ENCODE measurements at places on chromosomes 13 and 19.
A peak's percentile ranks its signal among the peaks of the same experiment; 100 is the strongest.

DNA sequence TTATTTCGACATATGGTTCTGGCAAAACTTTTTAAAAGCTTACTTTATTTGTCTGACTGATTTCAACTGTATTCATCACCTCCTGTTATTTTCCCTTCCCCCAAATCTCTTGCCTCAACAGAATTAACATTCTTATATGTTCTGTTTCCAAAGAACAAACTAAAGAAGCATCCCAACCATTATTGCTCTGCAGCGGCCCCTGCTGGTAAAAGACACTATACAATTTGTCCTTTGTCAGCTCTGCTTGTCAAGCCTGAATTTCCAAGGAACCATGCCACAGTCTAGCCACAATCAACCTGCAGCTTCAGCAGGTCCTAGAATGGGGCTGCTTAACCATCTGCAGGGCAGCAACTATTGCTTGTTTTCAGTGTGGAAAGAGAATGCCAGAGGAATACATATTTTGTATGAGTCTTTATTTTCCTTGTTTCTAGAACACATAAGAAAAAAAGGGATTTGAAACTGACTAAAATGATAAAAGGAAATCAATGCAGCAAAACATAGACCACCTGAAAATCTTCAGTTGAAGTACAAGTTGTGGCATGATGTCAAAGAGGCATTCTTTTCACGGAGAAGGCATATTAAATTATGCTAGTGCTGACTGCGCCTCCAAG is 845.3 kb downstream of the DIAPH3 start:
- DNase-seq = peak; percentile 63

DNA sequence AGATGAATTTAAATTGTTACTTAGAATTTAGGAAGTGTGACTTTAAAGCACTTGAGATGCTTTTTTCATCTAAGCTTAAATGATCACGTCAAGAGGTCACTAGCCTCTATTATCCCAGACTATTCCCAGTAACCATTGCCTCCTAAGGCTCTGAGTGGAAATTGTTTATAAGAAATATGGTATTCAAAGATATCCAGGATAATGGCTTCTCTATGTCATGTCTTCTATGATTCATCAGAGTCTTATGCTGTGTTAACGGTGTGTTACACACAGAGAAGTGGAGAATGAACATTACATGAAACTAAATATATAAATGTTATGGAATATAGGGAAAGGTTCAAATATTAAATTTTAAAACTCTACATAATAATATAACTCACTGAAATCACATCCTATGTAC is 79.8 kb upstream of the NBEA start:
- DNase-seq = no peak

GRCh38 chr13:106619688-106620555 is 52.0 kb upstream of the ARGLU1 start:
- DNase-seq = peak; percentile 63

GRCh38 chr19:29411113-29411581 is 114.6 kb upstream of the VSTM2B start:
- DNase-seq = no peak

GRCh38 chr13:21719463-21719862 is 48.6 kb downstream of the FGF9 start:
- DNase-seq = peak; percentile 76

- no peak for DNase-seq
Observed at GRCh38 chr13:77459592-77459991, 75.9 kb upstream of the SCEL start.

DNA sequence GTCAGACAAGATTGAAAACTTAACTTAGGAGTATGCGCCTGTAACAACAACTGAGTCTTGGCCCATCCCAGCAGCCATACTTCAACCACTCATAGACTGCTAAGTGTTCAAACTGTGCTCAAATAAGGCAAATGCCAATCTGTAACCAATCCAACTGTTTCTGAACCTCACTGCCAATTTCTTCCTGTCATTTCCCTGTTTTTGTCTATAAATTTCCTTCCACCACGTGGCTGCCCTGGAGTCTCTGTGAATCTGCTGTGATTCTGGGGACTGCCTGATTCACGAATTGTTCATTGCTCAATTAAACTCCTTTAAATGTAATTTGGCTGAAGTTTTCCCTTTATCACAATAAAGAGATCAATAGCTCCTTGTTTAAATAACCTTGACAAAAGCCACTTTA is 50.8 kb upstream of the FREM2 start:
- peak; percentile 42 for DNase-seq

DNA sequence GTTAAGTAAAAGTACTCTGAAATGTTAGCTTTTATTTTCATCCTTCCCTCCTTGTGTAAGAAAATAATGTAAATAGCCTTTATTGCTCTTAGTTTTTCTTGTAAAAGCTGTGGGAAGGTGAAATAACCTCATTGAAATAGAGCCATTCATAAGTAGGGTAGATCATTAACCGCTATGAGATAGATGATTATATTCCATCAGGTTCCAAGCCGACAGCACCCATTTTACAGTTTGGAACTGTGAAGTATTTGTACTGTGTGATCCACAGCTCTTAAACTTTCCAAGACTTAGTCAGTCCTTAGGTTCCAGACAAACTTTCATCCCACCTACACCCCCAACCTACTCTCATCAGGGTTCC is 216.5 kb downstream of the TSHZ3 start:
- no peak for DNase-seq

- peak; percentile 79 for DNase-seq
Observed at GRCh38 chr13:113616991-113617749, 32.6 kb downstream of the TFDP1 start.

GRCh38 chr19:19278315-19278714 is 5.2 kb upstream of the TM6SF2 start:
- no peak for DNase-seq

- no peak for DNase-seq
Observed at GRCh38 chr19:17681505-17682125, 6.5 kb downstream of the UNC13A start.

- no peak for DNase-seq
Observed at GRCh38 chr19:29620931-29621351, 14.9 kb downstream of the POP4 start.

- DNase-seq = no peak
Observed at GRCh38 chr19:16118489-16119033, 6.9 kb downstream of the RAB8A start.

DNA sequence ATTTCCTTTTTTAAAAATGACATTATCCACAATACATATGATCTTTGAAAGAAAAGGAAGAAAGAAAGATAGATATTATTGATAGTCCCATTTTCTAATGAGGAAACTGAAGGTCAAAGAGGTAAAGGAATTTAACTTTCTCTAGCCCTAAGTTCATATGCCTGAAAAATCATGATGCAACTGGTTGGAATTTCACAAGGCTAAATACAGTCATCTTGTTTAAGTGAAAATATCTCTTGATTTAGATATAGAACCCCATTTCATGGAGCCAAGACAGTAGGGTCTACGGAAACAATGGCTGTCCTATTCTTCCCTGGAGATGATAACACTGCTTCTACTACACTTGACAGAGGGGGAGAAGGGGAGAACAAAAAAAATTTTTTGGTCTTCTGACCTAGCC is 366.2 kb downstream of the DNAJC15 start:
- peak; percentile 10 for DNase-seq

DNA sequence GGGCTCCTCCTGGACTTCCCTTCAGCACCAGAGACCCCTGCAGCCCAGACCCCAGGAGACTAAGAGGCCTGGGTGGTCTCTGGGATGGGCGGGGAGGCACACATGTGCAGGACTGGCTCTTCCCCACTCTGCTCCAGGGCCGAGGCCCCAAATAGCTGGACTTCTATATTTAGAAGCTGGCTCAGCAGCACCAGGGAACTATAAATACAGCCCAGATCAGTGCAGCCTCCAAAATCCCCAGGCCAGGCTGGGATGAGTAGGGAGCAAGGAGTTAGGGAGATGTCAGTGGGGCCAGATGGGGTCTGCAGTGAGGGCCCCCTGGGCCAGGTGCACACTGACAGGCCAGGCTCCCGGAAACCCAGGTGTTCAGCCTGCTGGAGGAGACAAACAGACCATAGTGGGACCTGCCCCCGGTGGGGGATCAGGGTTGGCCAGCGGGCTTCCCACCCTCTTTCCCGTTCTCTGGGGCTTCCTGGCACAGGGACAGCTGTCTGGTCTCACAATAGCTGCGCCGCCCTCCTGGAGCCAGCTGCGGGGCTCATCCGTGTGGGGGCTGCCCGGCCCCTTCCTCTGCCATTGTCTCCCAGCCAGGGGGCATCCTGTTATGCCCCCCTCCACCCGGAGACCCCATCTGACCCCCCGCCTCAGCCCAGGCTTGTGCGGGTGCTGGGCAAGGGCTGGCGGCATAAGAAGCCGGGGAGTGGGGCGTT is 5.5 kb upstream of the ADGRE5 start:
- DNase-seq = peak; percentile 37

GRCh38 chr19:49331616-49332055 is 3.6 kb upstream of the CD37 start:
- DNase-seq = peak; percentile 39

- no peak for DNase-seq
Observed at GRCh38 chr19:5035105-5035761, 66.3 kb downstream of the KDM4B start.

DNA sequence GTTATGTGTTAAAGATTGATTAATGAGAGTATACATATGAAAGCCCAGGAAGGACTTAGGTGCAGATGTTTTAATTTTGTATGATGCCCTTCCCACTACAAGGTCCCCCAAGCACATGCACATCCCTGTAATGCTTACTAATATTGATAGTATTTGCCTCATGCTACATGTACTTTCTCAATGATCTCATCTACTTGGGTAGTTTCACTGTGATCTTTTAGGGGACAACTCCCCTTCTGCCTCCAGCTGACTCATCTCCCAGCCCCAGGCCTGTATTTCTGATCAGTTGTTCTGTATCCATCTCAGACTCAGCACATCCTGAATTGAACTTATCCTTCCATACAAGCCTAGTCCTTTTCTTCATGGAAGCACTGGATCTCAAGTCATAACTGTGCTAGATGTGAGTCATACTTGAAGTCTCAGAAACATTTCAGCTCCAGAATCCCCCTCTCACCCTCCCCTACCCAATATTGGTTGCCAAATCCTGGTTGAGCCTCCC is 49.4 kb upstream of the INTS6 start:
- no peak for DNase-seq

GRCh38 chr19:2912306-2912705 is 11.6 kb downstream of the ZNF57 start:
- no peak for DNase-seq

- no peak for DNase-seq
Observed at GRCh38 chr19:2033825-2034159, 17.3 kb downstream of the MKNK2 start.

DNA sequence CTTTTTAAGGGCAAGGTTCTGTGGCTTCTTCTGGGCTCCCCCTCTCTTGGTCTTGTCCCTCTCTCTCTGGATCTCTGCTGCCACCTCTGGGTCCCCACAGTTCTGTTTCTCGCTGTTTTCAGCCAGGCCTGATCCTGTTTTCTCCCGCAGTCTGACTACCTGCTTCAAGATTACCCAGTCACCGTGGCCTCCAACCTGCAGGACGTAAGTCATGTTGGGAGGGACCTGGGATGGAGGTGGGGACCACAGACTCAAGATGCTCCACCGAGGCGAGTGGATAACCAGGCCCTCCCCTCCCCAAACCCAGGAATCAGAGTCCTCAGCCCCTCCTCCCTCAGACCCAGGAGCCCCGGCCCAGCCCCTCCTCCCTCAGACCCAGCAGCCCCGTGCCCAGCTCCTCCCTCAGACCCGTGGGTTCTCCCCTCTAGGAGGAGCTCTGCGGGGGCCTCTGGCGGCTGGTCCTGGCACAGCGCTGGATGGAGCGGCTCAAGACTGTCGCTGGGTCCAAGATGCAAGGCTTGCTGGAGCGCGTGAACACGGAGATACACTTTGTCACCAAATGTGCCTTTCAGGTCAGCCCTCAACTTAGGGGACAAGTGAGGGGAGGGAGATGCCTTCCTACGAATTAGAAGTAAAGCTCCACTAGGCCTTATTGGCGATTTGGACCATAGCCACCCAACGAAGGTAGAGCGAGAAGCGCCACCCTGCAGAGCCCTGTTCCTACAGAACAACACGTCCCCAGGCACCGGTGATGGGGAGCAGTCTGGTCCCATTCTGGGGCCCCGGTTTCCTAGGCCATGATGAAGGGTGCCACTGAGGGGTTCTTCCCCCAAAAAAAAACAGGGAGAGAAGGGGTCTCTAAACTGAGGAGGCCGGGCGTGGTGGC is 2.2 kb downstream of the FLT3LG start:
- peak; percentile 76 for DNase-seq

GRCh38 chr19:3462991-3463713 is 17.2 kb downstream of the SMIM24 start:
- DNase-seq = no peak

- DNase-seq = no peak
Observed at GRCh38 chr19:1566392-1567115, 1.6 kb downstream of the MEX3D start.

- no peak for DNase-seq
Observed at GRCh38 chr19:13165162-13165997, 15.2 kb downstream of the IER2 start.

GRCh38 chr19:41478171-41478570 is 35.2 kb downstream of the ERICH4 start:
- DNase-seq = no peak

- peak; percentile 43 for DNase-seq
Observed at GRCh38 chr13:48892053-48892687, 83.5 kb upstream of the FNDC3A start.

- DNase-seq = no peak
Observed at GRCh38 chr13:49410006-49410405, 33.9 kb downstream of the CAB39L start.

GRCh38 chr13:92259523-92259922 is 861.1 kb downstream of the GPC5 start:
- DNase-seq = no peak
